HuH-7.5 (cell line): ENCODE measurements at places on chromosomes 1 and 21.
A peak's percentile ranks its signal among the peaks of the same experiment; 100 is the strongest.

DNA sequence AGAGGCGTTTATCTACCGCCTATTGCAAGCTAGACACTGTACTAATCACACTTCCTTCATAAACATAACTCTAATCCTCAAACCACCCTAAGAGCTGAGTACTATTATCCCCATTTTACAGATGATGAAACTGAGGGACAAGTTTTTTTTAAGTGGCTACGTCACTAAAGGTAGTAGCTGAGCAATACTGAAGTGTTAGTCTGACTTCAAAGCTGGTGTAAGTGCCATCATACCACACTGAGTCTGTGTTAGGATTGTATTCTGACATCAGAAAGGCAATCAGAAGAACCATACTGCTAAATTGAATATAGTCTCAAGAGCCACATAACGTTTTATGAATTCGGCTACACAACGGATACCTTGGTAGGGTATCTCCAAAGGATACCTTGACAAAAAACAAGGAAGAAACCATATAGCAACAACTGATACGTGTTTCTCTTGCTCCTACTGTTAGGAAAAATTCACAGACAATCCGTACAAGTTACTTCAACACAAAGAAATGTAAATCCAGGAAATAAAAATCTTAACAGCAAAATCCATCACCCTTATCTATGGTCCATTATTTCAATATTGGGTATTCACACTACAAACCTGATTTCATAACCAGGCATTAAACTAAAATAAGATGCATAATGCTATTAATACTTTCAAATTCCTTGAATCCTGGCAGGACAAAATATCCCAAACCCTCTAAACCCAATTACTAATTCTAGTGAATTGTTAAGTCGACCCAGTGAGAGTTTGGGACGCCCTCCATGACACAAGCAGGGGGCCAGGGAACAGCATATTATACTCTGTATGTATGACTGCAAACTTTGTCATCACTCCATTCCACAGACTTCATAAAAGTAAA, 1.6 kb downstream of the TP53BP2 start:
- DNase-seq: no peak

GRCh38 chr21:45130324-45130774, 56.0 kb downstream of the ADARB1 start:
- no peak for DNase-seq

- DNase-seq: no peak
These were observed 25.1 kb downstream of the TFB2M start for GRCh38 chr1:246540738-246541491.

DNA sequence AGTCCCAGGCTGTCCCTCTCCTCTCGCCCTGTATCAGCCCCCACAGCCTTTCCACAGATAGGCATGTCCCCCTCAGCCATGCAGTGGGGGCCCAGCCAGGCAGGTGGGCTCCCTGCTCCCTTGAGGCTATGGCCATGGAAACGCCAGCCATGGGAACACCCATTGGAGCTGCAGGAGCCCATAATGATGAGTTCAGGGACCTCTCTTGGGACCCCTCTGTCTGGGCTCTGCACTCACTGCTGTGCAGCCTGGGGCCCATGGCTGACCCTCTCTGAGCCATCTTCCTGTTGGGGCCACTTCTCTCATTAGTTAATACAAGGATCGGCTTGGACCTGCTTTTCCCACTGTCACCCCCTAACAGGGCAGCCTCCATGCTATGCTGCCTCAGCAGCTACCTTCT, 33.2 kb downstream of the WNT3A start:
- no peak for DNase-seq

GRCh38 chr1:246450611-246451251, 56.3 kb downstream of the SMYD3 start:
- peak; percentile 31 for DNase-seq

DNA sequence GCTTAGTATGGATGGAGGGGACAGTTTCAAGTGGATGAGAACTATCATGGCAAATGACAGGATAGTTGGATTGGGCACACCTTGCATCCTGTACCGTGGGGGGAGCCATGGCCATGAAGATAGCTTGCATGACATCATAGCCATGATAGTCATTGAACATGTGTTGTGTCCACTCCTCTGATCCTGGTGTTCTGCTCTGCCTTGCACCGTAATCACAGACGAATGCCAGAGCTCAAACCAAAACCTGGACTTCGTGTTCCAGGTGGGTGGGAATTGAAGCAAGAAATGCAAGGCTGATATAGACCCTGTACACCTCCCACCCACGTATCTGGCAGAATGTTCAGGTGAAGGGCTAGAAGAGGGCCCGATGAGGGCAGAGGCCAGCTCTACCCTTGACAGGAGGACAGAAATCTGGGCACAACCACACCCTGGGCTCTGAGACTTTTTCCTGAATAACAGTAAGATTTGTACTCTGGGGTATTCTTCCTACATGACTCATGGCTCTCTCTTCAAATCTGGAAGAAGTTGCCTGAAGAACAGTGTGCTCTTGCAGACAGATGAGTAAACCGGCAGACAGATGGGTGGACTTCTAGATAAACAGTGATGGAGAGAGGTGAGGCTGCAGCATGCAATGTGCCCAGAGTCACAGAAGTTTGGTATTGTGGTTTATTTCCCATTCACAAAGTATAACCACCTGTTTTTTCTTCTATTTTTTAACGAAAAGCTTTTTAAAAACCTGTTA, 45.0 kb downstream of the KCNJ6 start:
- no peak for DNase-seq

GRCh38 chr1:38134294-38134755, 87.7 kb upstream of the POU3F1 start:
- DNase-seq: no peak

DNA sequence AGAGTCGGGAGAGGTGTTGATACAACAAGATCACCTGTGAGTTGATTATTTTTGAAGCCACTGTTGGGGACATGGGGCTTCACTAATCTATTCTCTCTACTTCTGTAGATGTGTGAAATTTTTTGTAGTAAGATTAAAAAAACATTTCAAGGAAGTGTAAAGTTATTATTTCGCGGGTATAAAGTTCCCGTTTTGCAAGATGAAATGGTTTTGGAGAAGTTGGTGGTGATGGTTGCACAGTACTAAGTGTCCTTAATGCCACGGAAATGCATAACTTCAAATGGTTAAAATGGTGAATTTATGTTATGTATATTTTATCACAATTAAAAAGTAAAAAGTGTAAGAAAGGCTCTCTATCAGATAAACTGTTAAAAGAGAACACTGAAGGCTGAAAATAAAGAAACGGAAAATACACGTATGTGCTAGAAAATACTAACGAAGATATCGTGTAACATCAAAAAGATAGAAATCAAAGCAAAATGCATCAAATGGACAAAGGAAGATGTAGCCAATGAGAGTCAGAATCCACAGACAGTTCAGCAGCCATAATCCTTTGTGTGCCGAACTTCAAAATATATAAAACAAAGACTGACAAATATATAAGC, 2.9 kb upstream of the ITGB2 start:
- DNase-seq: no peak

DNA sequence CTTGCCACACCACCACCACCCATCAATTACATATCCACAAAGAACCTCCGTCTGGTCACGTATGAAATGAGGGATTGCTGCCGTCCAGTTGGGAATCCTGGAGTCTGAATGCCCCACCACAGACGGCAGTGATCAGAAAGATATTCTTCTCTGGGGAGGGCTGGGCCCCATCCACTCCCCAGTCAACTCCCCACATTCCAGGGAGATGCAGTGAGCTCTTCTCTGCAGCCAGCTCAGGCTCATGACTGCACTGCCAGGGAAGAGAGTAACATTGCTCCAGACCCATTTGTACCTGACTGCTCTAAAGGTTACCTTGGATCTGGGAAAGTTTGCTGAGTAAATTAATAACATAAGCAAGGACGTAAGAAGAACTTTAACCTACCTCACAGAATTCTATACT, 18.3 kb downstream of the DEGS1 start:
- DNase-seq: no peak

DNA sequence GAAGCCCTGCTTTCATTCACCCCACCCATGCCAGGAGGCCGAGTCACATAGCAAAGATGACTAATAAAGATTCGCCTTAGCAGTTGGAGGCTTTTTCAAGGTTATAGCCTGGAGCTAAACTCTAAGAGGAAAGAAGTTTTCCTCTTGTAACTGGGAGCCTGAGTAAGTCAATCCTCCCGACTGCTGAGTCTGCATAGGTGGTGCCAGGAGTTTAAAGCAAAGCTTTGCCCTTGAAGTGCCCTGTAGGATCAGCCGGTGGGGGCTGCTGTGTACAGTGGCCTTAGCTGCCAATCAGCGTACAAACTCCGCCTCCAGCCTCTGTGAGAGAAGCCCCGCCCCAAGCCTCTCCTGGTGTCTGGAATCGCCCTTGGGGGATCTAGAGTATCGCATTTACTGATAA, 147.5 kb upstream of the SPATA6 start:
- no peak for DNase-seq

GRCh38 chr21:34693192-34693810, 24.5 kb downstream of the CLIC6 start:
- DNase-seq: peak; percentile 35

- no peak for DNase-seq
These were observed 34.8 kb downstream of the KCNAB2 start for GRCh38 chr1:6080469-6080868.

GRCh38 chr1:66925944-66926343, 1.2 kb downstream of the MIER1 start:
- peak; percentile 6 for DNase-seq

GRCh38 chr1:192580351-192580962, 4.9 kb downstream of the RGS1 start:
- no peak for DNase-seq

DNA sequence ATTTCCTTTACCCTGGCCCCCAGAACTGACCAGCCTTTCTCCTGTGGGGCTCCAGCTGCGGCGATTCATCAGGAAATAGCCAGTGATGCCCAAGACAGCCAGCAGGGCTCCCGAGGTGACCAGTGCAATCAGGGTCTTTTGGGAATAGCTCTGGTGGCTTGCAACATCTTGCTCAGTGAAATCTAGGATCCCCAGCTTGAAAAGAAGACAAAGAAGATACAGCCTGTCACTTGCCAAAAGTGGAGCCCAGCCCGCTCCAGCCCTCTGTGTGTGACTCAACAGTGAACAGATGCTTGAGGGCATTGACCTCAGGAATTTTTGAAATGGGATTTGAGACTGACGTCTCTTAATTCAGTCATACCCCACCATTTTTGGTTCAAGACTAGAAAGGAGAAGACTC, 22.3 kb downstream of the CD34 start:
- no peak for DNase-seq

DNA sequence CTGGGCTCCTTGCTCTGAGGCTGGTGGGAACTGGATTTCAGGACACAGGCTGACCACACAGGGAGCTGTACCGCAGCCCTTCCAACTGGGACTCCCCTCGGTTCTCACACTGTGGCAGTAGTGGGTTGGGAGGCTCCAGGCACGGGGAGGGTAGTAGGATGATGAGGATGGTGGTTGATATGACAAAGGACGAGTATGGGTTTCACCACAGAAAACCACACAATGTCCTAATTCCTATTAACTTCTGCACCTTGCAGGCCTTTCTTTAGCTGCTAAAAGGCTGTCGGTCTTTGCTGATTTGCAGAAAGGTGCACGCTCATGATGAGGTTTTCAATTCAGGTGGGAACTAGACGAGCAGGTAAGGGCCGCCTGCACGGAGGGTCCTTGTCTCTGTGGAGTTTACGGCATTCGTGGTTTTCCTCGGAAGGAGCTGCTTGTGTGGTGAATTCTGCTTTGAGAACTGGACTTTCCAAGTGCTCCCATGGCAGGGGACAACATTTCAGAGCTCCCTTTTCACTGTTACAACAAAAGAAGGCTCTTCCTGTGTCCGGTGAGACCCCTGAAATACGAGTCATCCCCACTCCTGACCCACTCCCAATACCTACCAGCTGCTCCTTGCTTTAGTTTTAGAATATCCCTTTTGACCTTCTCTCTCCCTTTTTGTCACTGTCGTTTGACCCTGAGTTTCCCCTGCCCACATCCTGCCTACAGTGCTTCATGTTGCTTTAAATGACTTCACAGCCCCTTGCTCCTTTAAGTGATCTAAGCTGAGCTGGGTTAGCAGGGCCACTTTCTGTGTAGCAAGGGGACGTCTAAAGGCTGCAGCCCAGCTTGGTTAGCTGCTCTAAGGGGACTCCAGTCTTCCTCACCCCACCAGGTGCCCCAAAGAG, 125.1 kb downstream of the MRPS6 start:
- no peak for DNase-seq

- no peak for DNase-seq
These were observed 29.5 kb downstream of the LIN9 start for GRCh38 chr1:226279498-226279897.

DNA sequence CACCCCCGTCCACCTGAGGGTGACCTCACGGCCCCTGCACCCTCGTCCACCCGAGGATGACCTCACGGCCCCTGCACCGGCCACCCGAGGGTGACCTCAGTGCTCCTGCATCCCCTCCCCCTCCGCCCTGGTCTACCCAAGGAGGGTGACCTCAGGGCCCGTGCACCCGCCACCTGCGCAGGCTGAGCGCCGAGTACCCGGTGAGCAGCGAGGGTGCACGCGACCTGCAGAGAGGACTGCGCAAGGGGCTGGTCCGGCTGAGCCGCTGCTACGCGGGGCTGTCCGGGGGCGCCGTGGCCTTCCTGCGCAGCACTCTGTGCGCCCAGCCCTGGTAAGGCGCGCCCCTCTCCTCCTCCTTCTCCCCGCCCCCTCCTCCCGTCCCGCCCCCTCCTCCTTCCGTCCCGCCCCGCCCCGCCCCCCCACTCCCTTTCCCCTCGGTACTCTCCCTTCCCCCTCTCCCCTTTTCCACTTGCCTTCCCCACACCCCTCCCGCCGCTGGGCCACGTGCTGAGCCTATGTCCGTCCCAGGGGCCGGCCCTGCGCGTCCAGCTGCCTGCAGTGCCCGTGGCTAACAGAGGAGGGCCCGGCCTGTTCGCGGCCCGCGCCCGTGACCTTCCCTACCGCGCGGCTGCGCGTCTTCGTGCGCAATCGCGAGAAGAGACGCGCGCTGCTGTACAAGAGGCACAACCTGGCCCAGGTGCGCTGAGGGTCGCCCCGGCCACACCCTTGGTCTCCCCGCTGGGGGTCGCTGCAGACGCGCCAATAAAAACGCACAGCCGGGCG, 28.4 kb downstream of the TRIM11 start:
- peak; percentile 89 for DNase-seq

- DNase-seq: peak; percentile 25
These were observed 48.0 kb upstream of the ZC3H11B start for GRCh38 chr1:219660666-219661463.

DNA sequence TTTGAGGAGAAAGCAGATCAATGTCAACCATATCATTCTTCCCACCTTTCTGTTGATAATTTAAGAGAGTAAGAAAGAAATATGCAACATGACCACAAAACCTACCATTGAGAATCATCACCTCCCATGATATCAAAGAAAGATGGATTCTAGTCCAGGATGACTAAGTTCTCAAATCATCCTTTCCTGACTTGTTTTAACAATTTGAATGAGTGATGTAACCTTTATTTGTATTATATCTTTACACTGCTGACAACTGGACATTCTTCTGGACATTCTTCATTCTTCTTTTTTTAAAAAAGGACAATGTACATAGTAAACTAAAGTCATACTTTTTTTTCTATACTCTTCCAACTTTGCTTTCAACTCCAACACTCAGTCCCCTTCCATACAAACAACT, 9.5 kb downstream of the PSMB4 start:
- no peak for DNase-seq
